ENCODE measurements at places on chromosomes 1 and 21. TPM values are rescaled to one million over a fixed set of nuclear protein-coding genes. Genes with fewer than 3 reads are reported as not detected.

Gene OR2T33
- total RNA-seq, result not detected

Gene P3R3URF
- not detected for total RNA-seq

Gene KLHDC7A
- not detected for total RNA-seq

Gene ZC3H12A
- 8.6 TPM for total RNA-seq

Gene CD48
- 0.05 TPM for total RNA-seq

Gene C8A
- total RNA-seq, result not detected

Gene CDCA8
- 36.8 TPM for total RNA-seq

Gene HOOK1
- total RNA-seq, result not detected

Gene LIPI
- not detected for total RNA-seq

Gene PALMD
- total RNA-seq, result 10.2 TPM

Gene SH3D21
- total RNA-seq, result not detected

Gene FAM177B
- not detected for total RNA-seq

Gene TAS1R3
- not detected for total RNA-seq

Gene ATP6V1G3
- 0.84 TPM for total RNA-seq
